ENCODE measurements at places on chromosomes 11 and 22. TPM values are rescaled to one million over a fixed set of nuclear protein-coding genes. Genes with fewer than 3 reads are reported as not detected.

CD248 gene
- 1.8 TPM for total RNA-seq

CCDC81 gene
- 1.6 TPM for total RNA-seq

DSCAML1 gene
- total RNA-seq, result 23.9 TPM

MRGPRX3 gene
- total RNA-seq, result not detected

ZBTB16 gene
- total RNA-seq, result 207 TPM

PDGFB gene
- total RNA-seq, result 14.5 TPM

RTN4R gene
- total RNA-seq, result 35.0 TPM

GUCY1A2 gene
- 67.9 TPM for total RNA-seq

CNTF gene
- 2.1 TPM for total RNA-seq

TMEM86A gene
- total RNA-seq, result 9.0 TPM

DRICH1 gene
- total RNA-seq, result 0.93 TPM

TUG1 gene
- total RNA-seq, result 63.8 TPM

KCNJ1 gene
- total RNA-seq, result 1.0 TPM

NLRP14 gene
- 0.67 TPM for total RNA-seq

PITPNM1 gene
- total RNA-seq, result 94.9 TPM

TMEM218 gene
- total RNA-seq, result 9.2 TPM
